ENCODE measurements at places on chromosomes 5 and 9. TPM values are rescaled to one million over a fixed set of nuclear protein-coding genes. Genes with fewer than 3 reads are reported as not detected.

The ERAP2 gene
- 184 TPM for total RNA-seq

The OTULINL gene
- total RNA-seq, result 0.94 TPM

DNA sequence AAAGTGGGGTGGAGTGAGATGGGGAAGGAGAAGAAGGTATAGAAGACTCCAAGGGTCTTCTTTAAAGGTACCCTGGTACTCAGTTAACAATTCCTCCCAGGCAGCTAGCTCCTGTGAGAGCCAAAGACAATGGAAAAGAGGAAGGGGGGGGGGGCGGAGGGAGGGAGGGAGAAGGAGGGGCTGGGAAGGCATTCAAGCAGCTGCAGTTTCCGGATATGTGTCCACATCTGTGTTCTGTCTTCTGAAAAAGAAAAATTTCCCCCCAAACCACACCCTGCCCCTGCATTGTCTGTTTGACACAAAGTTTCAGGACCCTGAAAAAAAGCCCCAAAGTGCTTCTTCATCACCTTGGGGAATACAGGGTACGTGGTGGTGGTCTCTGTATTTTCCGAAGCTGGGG, 11.1 kb downstream of the SPRY4 start:
- DNase-seq, result no peak

GRCh38 chr5:158856794-158857193, 242.9 kb downstream of the EBF1 start:
- no peak for DNase-seq

DNA sequence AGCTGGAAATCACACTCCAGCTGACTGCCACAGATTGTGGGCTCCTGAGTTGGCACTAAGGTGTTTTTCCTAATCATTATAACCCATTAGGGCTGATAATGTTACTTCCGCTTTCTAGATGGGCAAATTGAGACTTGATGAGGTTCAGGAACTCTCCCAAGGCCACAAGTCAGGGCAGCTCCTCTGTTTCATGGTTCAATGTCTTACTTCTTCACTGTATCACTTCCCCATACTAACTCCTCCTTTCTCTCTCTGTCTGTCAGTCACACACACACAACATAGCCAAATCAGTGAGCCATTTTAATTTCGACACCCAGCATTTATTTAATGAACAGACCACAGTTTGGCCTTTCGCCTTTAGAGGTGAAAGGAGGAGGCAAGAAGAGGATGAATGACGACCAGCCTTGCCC, 17.8 kb upstream of the TRAF1 start:
- DNase-seq, result no peak

The PCDHB6 gene
- 0.40 TPM for total RNA-seq

- peak; percentile 71 for DNase-seq
Observed at GRCh38 chr5:122515709-122516431, 203.8 kb downstream of the SNCAIP start.

DNA sequence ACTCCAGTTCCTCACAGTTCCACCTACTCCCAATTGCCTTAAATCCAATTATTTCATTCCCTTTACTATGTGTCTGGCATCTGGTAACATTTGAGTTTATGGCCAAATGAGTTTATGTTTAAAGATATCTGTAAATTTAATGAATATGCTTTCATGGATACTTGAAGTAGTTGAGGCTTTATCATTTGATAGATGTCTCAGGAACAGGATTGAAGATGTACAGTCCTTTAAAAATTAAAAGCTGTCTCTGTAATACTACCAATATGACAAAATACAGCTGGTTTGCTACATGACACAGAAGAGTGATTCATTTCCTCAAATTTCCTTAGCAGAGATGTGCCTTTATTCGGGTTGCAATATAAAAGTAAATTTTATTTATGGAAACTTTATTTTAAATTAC, 2326.0 kb upstream of the ACO1 start:
- no peak for DNase-seq

The LCN10 gene
- total RNA-seq, result not detected

DNA sequence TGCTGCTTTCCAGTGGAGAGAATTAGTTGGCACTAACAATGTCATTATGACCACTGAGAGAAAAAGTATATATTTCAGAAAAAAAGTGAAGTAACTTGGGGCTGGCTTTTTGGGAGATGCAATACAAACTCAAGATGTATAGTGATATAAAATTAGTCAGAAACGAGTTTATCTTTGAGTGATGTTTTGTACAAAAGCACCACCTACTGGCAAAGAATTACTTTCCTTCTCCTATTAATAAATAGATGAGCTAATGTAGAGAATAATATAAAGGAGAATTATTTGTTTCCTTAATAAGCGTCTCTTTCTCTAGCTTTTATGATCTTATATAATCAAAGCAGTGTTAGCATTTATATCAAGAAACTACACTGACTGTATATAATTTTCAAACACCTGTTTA, 158.8 kb downstream of the MEF2C start:
- DNase-seq, result peak; percentile 32

DNA sequence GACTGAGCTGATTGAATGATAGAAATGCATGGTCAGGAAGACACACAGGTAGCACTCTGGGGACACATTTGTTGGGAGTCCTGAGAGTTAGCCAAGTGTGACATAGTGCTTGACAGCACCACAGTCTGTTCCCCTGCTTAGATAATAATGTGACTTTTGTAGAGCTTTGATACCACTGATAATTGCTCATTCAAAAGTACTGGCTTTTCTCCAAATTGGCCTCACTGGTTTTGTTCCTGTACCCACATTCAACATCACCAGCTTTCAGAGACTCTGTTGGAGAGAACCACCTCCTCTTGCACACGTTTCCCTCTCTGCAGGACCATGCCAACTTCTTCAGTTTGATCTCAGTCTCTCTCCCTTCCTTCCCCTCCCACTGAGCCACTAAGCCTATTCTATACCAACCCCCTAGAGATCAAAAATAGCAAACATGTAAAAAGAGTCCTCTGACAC, 52.5 kb upstream of the IL7R start:
- DNase-seq, result no peak

DNA sequence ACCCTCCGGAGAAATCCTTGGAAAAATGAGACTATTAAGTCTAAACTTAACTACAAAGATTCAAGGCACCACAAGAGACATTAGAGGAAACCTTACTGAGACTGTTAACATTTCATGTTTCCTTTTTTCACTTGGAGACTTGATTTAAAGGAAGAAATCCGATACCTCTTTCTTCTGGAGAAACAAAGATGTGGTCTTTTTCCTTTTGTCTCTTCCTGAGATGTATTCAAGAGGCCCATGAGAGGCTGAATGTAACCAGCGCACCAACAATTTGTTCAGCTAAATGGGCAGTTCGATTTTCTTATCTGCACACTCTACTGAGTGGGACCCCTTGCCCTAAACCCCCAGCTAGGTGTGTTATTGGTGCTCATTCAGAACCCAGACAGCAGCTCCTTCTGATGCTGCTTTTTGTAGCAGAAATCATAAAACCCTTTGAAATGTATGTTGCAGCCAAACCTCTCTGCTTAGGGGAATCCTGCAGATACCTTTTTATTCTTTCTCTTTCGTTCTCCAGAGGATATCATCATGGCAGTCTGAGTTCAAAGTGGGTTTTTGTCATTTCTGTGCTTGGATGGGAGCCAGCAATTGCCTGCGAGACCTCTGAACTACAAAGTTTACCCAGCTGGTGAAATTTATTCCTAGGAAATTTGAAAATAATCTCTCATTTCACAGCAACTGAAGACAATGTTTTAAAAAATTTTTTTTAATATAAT, 41.9 kb upstream of the ACTBL2 start:
- DNase-seq, result no peak
